Activated CD8-positive, alpha-beta memory T cell treated with anti-CD3 and anti-CD28 coated beads, Interleukin-2, amount 10 ng/mL, durations not matched to agents 7 days and 5 days (primary cell): ENCODE measurements at places on chromosomes 16 and 17. TPM values are rescaled to one million over a fixed set of nuclear protein-coding genes. Genes with fewer than 3 reads are reported as not detected.

- no peak overlapping the region for H3K27ac ChIP-seq
- DNase-seq = no peak
- H3K4me1 ChIP-seq = no peaks in the 10 kb centered on the region
- H3K36me3 ChIP-seq = peaks cover 1% of the 10 kb centered on the region
These were observed 28.8 kb upstream of the NXPH3 start for GRCh38 chr17:49546546-49547535.

- peaks cover 2% of the 10 kb centered on the region for H3K4me1 ChIP-seq
- no peak overlapping the region for H3K27ac ChIP-seq
- DNase-seq = no peak
- H3K27me3 ChIP-seq = no peaks in the 10 kb centered on the region
- no peak overlapping the region for H3K4me3 ChIP-seq
- H3K36me3 ChIP-seq = peaks cover 31% of the 10 kb centered on the region
These were observed 99.3 kb upstream of the C17orf78 start for GRCh38 chr17:37276475-37276874.

DNA sequence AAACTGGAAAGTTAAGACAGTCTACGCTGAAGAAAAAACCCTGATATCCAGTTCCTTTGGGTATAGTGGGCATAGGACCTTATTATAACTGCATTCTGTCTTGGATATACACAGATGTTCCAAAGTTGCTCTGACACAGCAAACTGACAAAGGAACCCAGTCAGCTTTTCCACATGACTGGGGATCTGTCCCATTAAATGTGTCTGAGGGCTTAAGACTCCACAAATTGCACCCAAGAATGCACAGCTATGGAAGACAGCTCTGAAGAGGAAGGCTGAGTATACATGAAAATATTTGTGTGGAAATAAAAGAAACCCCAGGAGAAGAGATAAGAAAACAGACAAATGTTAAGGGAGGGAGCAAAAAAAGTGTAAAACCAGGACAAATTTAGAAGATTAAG is 114.1 kb downstream of the SPAG9 start:
- peaks cover 8% of the 10 kb centered on the region for H3K36me3 ChIP-seq
- H3K4me3 ChIP-seq = no peak overlapping the region
- no peaks in the 10 kb centered on the region for H3K27me3 ChIP-seq

- H3K36me3 ChIP-seq = no peaks in the 10 kb centered on the region
- DNase-seq = no peak
- no peak overlapping the region for H3K4me3 ChIP-seq
- peaks cover 44% of the 10 kb centered on the region for H3K27me3 ChIP-seq
- H3K27ac ChIP-seq = no peak overlapping the region
These were observed 32.4 kb downstream of the HSBP1 start for GRCh38 chr16:83840060-83840617.

DNA sequence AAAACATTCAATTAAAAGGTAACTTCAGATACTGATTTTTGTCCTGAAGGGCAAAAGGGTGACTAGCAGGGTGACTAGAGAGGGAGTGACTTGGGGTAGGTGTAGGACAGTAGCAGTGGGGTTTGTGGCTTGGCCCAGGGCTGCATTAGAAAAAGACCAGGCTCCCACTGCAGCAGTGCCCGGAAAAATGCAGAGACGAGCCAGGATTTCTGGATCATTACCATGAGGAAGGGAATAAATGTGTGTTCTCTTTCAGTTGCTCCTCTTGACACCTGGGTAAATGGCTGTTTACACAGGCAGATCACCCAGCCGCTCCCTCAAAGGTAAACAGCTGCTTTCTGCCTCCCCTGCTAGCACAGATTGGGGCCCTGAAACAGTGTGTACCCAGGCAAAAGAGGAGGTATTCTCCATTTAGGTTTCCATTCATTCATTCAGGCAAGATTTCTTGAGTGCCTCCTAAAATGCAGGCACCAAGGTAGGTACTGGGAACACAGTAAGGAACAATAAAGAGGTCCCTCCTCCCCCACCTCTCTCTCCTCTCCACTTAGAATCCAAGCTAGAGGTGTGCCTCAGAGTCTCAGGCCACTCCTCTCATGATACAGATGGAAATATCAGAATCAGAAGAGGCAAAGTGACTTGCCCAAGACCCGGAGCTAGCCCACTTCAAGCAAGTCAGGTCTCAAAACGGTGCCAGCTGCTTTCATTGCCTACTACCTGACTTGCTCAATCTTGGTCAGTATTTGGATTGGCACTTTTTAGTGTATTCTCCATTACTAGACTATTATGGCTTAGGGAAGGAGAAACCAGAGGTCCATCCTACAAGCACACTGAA is 15.2 kb upstream of the TOX3 start:
- H3K27ac ChIP-seq = no peak overlapping the region
- no peaks in the 10 kb centered on the region for H3K36me3 ChIP-seq
- no peak overlapping the region for H3K4me3 ChIP-seq
- no peak for DNase-seq

- H3K27ac ChIP-seq = no peak overlapping the region
- H3K4me3 ChIP-seq = no peak overlapping the region
- no peaks in the 10 kb centered on the region for H3K36me3 ChIP-seq
- H3K27me3 ChIP-seq = peaks cover 11% of the 10 kb centered on the region
- DNase-seq = no peak
- peaks cover 16% of the 10 kb centered on the region for H3K4me1 ChIP-seq
These were observed 342.2 kb upstream of the TNRC6C start for GRCh38 chr17:77616254-77616731.

DNA sequence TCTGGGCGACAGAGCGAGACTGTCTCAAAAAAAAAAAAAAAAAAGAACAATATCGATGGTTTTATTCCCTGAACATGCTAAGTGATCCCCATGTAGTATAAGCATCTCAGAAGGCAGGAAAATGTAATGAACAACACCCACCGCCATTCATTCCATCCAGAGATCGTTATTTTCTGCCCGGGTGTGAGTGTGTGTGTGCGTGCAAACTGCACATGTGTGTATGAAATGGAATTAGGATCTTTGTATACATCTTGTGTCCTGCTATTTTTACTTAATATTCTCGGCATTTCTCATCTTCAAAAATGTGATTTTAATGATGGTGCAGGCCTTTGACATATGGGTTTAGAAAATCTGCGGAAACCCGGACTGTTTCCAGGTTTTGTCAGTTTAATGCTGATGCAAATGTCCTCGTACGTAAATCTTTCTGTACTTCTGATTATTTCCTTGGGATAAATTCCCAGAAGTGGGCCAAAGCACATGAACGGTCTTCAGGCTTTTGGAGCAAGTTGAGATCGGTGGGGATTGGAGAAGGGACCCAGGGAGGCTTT is 254.8 kb downstream of the SEC14L1 start:
- no peaks in the 10 kb centered on the region for H3K27me3 ChIP-seq
- no peak overlapping the region for H3K27ac ChIP-seq
- H3K36me3 ChIP-seq = peaks cover 9% of the 10 kb centered on the region
- no peak overlapping the region for H3K4me3 ChIP-seq

GRCh38 chr16:83953796-83954576 is 946 bp downstream of the OSGIN1 start:
- no peak overlapping the region for H3K4me3 ChIP-seq
- no peak overlapping the region for H3K27ac ChIP-seq
- no peaks in the 10 kb centered on the region for H3K36me3 ChIP-seq
- no peak for DNase-seq

GRCh38 chr17:72642720-72643119 is 449.8 kb downstream of the SLC39A11 start:
- no peak for DNase-seq
- H3K36me3 ChIP-seq = no peaks in the 10 kb centered on the region
- H3K4me1 ChIP-seq = no peaks in the 10 kb centered on the region
- H3K4me3 ChIP-seq = no peak overlapping the region

The ATP1B2 gene
- total RNA-seq = not detected

The FLII gene
- 357 TPM for total RNA-seq
